GF-D8 (cell line): ENCODE measurements at places on chromosomes 5 and 9.

DNA sequence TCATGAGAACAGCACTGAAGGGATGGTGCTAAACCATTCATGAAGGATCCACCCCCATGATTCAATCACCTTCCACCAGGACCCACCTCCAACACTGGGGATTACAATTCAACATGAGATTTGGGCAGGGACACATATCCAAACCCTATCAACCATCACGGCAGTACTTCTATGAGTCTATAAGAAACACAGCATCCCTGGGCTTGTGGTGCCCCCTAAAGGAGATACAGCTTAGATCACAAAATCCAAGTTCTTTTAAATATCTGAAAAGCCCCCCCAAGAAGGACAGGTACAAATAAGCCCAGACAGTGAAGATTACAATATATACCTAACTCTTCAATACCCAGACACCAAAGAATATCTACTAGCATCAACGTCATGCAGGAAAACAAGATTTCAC, 233.7 kb upstream of the ADRA1B start:
- no peak for DNase-seq

- no peak for DNase-seq
Observed at GRCh38 chr5:176181271-176181855, 56.9 kb upstream of the SIMC1 start.

DNA sequence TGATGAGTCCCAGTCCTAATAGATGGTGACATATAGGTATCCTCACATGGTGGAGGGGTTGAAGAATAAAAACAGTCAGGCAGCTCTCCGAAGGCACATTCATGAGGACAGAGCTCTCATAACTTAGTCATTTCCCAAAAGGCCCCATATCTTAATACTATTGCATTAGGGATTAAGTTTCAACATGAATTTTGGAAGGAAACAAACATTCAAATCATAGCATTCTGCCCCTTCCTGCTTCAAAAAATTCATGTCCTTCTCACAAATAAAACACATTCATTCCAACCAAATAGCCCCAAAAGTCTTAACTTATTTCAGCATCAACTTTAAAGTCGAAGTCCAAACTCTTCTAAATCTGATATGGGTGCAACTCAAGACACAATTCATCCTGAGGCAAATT, 277.2 kb upstream of the NR4A3 start:
- DNase-seq = no peak

DNA sequence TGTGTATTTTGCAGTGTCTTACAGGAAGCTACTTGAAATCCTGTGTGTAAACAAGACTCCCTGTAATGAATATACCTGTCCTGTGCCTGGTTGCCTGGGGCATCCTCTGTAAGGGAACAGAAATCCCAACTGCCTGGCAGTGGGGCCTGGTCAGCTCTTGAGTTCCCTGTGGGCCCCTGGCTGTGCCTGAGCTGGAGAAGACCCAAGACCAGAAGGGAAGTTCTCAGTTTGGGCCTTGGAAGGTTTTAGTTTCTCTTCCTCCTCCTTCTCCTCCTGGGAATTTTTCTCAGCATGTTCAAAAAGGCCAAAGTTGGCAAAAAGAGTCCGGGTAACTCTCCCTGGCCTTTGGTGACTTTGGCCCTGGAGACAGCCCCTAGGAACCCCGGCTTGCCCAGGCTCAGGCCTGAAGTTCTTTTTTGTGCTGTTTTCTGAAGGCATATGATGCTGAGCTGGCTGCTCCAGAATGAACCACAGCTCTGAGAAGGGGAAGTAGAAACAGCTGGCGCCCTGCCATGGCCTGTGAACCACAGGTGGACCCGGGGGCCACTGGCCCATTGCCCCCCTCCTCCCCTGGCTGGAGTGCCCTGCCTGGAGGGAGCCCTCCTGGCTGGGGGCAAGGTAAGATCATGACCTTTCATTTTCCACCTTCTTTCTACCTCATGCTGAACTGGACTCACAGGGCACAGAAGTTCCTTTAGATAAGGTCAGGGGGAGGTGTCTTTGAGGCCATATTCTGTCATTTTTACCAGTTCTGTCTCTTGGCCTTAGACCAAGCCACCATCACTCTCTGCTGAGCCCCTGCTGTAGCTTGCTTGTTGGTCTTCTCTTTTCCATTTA, 5.8 kb downstream of the TMEM268 start:
- DNase-seq = peak; percentile 72

- DNase-seq = no peak
Observed at GRCh38 chr5:141814064-141814964, 63.9 kb downstream of the PCDH1 start.

DNA sequence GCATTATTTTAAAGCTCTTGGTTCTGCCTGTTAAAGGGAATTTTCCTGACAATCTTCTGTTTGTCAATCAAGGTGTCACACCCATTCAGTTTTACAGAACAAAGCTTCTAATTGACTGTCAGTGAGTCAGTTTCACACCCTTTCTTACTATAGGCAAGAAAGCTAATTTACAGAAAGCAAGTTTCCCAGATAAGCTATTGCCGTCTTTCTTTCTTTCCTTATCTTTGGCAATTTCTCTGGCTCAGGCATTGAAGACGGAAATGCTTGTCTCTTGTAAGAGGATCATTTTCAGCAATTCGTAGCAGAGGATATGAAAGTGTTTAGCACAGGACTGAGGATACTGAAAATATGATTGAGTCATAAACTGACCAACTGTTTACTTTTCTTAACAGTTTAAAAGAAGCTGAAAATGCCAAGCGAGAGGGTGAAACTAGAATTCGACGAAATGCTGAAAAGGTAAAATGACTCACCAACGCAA, 27.0 kb downstream of the SPINK5 start:
- no peak for DNase-seq

GRCh38 chr5:56837956-56838355, 22.6 kb downstream of the MAP3K1 start:
- no peak for DNase-seq

DNA sequence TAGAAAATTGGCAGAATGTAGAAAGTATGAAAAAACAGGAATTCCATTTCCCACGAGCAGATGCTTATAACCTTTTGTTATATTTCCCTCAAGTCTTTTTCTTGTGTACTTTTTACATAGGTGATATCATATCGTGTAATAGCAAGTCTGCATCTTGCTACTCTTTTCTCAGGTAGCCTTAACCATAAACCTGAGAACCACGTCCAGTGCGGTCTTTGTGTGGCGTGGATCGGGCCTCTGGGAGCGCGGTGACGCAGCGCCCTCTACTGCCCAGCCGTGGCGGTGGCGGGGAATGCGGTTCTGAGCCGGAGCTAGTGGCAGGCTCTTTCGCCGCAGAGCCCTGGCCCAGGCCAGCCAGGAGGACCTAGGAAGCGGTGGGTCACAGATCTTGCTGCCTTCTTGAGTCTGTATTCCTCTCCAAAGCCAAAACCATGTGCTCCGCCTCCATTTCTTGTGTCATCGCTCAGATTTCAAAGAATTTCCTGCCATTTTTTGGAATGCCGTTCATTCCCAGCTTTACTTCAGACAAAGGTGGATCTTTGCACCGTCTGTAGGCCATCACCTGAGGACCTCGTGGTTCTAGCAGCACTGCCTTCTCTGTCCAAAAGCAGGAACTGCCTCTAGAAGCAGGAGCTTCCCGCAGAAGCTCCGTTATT, 71.9 kb downstream of the MVB12B start:
- no peak for DNase-seq

DNA sequence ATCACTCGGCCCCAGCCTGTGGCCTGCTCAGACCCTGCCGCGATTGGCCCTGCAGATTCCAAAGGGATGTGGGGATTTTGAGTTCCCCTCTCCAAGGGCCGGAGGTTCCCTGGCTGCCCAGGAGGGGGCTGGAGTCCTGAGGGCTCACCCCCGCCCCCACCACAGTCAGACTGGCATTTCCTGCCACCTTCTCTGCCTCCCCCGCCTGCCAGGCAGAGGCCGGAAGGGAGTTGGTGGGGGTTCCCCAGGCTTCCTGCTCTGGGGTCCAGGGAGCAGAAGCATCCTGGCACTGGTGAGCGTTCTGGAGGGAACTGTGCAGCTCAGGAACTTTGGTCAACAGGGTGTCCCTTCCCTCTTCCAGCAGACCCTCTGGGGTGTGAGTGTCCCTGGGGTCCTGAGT, 70.6 kb downstream of the RXRA start:
- no peak for DNase-seq

DNA sequence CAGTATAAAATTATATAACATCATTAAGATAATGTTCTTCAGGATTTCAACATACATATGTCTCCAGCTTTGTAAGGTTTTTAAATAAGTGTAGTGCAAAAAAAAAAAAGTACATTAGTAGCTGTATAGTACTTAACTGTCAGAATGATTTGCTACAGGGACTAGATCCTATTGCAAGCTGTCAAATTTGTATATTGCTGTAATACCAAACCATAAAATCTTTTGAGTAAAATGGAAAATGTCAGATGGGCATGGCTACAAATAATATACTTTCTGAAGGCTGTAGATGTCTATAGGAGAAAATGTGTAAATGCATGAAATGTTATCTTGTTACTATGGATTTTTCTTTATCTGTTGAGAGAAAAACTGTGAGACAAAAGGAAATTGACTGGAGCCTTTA, 298.5 kb downstream of the KDM4C start:
- DNase-seq = no peak

DNA sequence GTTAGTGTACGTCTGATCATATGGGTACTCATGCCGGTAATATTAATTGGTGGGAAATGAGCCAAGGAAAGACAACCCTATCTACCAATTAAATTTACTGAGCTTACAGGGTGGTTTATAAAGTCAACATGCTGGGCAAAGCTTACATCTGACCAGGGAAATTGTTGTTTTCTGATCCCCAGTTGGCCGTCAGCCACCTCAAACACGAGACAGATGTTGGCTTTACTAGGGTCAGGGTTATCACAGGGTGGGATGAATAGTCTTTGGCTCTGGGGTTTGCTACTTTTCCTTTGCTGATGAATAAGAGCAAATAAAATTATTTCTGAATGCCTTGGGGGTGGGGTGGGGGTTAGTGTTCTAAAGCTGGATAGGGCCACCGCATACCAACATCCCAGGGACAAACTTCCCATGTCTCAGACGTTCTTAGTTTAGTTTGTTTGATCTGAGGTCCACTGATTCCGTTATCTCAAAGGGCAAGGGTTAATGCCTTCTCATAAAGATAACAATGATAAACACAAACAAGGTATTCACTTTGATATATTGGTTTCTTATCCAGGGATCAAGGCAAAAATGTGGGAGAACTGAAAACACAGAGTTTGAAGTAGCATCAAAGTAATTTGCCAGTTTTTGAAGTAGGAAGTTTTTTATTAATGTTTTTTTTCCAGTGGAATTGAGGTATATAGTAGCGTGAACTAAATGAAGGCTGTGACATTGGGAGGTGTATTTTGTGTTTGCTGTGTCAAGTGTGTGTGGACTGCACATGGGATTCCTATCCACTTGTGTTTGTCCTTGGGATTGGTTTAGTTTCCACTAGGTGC, 109.1 kb upstream of the RPS23 start:
- DNase-seq = no peak

DNA sequence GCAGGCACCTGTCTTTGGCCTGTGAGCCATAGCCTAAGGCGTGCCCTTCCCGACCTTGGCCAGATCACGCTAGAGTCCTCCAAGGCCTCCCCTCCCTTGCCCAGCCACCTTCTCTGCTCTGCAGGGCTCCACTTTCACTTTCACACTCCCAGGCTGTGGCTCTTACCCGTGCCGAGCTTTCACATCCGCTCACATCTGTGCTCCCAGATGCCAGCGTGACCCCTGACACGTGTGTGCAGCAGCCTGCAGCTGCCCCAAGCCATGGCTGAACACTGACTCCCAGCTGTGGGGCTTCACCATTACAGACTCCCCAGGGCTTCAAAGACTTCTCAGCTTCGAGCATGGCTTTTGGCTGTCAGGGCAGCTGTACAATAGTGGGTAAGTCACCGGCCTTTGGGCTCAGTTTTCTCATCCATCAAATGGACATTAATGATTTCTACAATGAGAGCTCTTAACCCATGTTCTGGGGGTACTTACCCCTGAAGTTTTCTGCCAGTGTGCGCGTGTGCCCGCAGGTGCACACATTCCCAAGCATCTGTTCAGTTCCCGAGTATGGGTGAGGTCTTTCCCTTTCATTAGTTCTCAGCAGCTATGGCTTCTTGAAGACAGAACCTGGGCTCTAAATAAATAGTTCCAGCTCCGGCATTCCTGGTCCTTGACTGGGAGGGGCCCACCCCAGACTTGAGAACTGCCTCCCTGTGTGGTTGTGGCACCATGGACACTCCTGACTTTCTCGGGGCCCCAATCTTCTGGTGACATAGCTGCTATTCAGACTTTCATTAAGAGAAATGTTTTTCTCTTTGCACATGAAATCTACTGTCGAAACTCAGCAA, 118.6 kb downstream of the RGS3 start:
- DNase-seq = no peak

- DNase-seq = no peak
Observed at GRCh38 chr5:109987970-109988369, 298.2 kb downstream of the MAN2A1 start.

GRCh38 chr5:153714798-153715197, 224.3 kb downstream of the GRIA1 start:
- no peak for DNase-seq

DNA sequence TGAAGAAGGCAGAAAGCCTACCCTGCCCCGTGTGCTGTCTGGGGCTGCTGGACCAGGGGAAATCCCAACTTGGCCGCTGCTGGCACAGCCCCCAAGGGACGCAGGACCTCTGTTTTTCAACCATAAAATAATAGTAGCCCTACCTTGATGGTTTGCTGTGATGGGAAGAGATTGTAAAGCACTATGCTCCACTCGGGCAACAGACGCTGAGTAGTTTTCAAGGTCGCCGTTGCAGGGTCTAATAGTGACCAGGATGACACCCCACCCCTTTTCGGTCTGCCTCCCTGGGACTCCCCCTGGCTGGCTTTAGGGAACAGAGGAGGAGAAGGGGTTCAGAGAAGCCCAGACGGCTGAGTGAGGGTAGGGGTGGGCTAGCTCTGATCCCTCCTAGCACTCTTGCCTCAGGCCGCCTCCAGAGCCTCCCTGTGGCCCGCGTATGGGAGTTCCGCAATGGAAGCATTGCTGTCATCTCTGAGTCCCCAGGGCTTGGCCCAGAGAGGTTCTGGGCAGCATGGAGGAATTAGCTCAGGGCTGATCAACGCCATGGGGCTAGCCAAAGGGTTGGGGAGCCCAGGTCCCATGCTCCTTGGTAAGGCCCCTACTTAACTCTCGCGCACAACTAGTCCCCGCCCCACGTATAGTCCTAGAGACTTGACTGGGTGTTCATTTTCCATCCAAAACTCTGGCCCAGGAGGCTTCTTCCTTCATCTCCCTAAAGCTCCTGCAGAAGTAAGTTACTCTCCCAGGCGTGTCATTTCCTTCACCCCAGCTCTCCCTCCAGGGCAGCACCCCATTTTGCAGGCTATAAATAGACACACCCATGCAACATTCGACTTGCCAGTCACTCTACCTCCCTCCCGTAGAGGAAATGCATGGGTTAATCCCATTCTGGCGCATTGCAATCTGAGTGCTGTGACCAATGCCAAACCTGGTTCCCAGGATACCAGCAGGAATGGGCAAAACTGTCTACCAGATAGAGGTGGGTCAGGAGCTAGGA, 1.1 kb upstream of the IRF1 start:
- no peak for DNase-seq
